ENCODE measurements at places on chromosomes 3 and 15.

DNA sequence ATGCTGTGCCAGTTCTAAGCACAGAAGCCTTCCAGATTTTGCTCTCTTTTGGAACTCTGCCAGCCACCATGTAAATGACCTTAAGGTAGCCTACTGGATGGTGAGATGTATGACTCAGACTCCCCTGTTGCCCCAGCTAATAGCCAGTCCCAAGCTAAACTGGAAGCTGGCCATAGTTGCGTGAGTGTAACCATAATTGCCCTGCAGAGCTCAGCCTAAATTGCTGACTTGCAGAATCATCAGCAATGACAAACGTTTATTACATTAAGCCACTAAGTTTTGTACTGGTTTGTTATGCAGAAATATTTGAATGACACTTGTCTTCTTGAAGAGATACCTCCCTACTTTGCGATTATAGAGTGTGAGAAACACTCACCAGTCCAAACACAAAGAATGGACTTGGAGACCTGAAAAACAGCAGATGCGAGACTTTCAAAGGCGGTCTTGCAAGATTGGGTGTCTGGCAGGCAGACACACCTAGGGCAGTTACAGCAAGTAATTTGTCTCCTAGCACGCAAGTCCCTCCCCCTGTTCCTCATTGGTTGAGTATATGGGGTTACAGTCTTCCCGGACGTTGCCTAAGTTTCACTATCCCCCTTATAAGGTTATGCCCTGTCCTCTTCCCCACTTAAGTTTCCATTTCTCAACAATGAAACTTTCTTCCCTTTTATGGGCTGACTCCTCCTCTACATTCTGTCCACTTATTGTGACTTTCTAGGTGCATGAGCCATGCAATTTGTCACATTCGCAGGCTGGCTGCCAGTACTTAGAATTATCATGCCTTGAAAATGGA, 83.6 kb upstream of the XCR1 start:
- DNase-seq, result no peak

GRCh38 chr3:35200056-35200455, 439.3 kb upstream of the ARPP21 start:
- no peak for DNase-seq

DNA sequence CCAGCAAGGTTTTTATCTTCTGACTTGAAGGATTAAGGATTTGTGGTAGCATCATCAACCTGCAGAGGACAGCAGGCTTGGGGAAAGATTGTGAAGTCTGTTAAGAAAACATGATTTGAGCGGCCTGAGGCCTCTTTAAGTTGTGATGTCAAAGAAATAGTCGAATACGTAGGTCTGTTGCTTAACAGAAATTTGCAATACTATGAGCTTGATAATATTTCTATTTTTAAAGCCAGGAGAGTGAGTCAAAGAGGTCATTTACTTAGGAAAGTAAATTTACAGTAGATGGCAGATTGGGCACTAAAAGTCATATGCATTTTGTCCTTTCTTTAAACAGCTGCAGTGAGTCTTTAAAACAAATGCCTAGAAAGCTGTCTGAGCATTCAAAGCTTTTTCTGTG, 336.3 kb downstream of the DIPK2A start:
- DNase-seq, result no peak

DNA sequence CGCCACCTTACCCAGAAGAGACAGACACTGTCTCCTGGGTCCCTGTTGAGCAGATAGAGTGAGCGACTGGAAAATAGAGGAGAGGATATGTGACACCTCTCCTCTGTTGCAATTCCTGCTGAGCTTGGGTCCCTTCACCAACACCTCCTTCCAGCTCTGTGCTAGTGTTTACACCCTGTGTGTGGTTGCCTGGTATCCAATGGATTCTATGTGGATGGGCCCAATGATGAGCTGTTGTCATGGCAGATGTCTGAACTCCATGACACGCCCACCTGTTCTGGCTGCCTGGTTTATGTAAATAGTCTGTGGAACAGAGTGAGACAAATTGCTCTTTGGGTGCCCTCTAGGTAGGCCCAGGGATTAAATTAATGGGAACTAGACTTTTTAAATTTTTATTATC, 23.7 kb downstream of the RBM5 start:
- DNase-seq, result no peak

DNA sequence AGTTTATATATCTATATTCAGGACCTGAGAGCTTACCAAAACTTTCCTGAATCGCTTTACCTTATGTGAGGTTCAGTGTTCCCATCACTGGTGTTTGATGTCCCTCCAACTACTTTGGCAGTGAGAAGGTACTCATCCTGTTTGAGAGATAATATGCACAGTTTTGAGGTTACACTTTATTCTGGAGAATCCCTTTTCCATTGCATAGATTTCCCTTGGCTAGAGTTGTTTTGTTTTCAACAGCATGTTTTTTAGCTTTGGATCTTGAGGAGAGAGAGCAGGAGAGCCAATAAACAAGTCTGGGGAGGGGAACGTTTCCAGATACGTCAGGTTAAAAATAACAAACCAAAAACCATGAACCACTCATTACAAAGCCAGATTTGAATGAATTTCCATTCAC, 33.6 kb downstream of the CD200 start:
- DNase-seq, result peak; percentile 88
